CD4-positive, CD25-positive, alpha-beta regulatory T cell (primary cell): ENCODE measurements at places on chromosomes 12 and 14. TPM values are rescaled to one million over a fixed set of nuclear protein-coding genes. Genes with fewer than 3 reads are reported as not detected.
A peak's percentile ranks its signal among the peaks of the same experiment; 100 is the strongest.

Gene WNK1
- total RNA-seq, result 360 TPM

Gene NUAK1
- not detected for total RNA-seq

Gene CIROP
- not detected for total RNA-seq

Gene AMIGO2
- total RNA-seq, result 7.2 TPM

Gene DNAI7
- total RNA-seq, result 0.25 TPM

- no peaks in the 10 kb centered on the region for H3K36me3 ChIP-seq
- H3K4me3 ChIP-seq, result peak overlapping the region; percentile 22
- no peaks in the 10 kb centered on the region for H3K27me3 ChIP-seq
- peak; percentile 75 for DNase-seq
Measured at GRCh38 chr12:91978143-91978542, 167.5 kb downstream of the BTG1 start.

DNA sequence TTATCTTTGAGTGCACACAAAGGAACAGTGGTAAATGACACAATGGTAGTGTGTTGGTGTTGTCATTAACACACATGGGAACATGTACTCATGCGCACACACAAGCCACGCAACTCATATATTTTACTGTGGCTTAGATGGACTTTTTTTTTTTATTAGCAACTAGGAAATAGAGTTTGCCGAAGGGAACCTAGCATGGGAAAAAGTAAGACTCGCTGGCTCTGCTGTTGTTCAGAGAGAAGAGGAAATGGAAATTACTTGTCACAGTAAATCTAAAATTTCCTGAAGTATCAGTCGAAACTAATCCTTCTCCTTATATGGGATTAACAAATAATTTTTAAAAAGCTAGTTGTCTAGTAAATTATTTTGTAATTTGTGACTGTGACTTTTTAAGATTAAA, 33.7 kb upstream of the IL22 start:
- DNase-seq, result no peak
- peaks cover 18% of the 10 kb centered on the region for H3K4me1 ChIP-seq

GRCh38 chr12:56150563-56150962, 1.8 kb upstream of the MYL6B start:
- no peak for DNase-seq
- H3K4me1 ChIP-seq, result peaks cover 25% of the 10 kb centered on the region
- no peak overlapping the region for H3K4me3 ChIP-seq
- H3K36me3 ChIP-seq, result no peaks in the 10 kb centered on the region

- no peaks in the 10 kb centered on the region for H3K4me1 ChIP-seq
- no peak overlapping the region for H3K4me3 ChIP-seq
- peak; percentile 22 for DNase-seq
- no peak overlapping the region for H3K27ac ChIP-seq
Measured at GRCh38 chr14:49306152-49306751, 279.9 kb downstream of the RPS29 start.

DNA sequence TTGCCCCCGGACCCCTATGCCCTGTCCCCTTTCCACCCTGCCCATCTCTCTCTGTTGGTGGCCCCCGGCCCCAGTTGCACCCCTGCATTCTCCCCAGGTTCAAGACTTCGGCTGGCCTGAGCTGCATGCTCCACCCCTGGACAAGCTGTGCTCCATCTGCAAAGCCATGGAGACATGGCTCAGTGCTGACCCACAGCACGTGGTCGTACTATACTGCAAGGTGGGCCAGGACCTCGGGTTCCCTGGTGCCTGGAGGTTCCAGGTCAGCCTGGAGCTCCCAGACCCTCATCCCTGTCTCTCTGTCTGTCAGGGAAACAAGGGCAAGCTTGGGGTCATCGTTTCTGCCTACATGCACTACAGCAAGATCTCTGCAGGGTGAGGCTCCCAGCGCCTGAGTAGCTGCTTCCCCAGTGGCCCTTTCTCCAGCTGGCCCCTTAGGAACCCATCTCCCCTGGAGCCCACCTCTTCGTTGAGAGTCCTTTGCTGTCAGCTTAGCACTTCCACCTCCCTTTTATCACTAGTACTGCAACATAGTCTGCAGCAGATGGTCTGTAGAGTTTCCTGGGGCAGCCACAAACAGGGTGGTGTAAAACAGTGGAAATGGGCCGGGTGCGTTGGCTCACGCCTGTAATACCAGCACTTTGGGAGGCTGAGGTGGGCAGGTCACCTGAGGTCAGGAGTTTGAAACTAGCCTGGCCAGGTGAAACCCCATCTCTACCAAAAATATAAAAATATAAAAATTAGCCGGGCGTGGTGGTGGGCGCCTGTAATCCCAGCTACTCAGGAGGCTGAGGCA, 5.8 kb downstream of the TNS2 start:
- no peak for DNase-seq
- H3K4me1 ChIP-seq, result peaks cover 17% of the 10 kb centered on the region
- no peak overlapping the region for H3K27ac ChIP-seq
- H3K36me3 ChIP-seq, result no peaks in the 10 kb centered on the region
- H3K27me3 ChIP-seq, result no peaks in the 10 kb centered on the region

- H3K4me1 ChIP-seq, result no peaks in the 10 kb centered on the region
- DNase-seq, result no peak
- no peaks in the 10 kb centered on the region for H3K36me3 ChIP-seq
Measured at GRCh38 chr14:53786045-53786444, 170.6 kb downstream of the BMP4 start.

DNA sequence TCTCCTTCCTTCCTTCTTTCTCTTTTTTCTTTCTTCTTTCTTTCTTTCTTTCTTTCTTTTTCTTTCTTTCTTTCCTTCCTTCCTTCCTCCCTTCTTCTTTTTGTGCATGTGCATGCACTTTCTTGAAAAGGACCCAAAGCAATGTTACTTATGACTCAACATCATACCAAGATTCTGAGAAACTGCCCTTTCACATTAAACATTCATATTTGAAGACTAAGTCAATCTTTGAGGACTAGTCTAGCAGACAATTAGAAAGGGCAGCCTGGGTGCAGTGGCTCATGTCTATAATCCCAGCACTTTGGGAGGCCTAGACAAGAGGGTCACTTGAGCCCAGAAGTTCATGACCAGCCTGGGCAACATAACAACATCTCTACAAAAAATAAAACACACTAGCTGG, 212.8 kb upstream of the KITLG start:
- H3K4me1 ChIP-seq, result no peaks in the 10 kb centered on the region
- H3K4me3 ChIP-seq, result no peak overlapping the region
- DNase-seq, result no peak
- H3K36me3 ChIP-seq, result no peaks in the 10 kb centered on the region
- H3K27me3 ChIP-seq, result no peaks in the 10 kb centered on the region

DNA sequence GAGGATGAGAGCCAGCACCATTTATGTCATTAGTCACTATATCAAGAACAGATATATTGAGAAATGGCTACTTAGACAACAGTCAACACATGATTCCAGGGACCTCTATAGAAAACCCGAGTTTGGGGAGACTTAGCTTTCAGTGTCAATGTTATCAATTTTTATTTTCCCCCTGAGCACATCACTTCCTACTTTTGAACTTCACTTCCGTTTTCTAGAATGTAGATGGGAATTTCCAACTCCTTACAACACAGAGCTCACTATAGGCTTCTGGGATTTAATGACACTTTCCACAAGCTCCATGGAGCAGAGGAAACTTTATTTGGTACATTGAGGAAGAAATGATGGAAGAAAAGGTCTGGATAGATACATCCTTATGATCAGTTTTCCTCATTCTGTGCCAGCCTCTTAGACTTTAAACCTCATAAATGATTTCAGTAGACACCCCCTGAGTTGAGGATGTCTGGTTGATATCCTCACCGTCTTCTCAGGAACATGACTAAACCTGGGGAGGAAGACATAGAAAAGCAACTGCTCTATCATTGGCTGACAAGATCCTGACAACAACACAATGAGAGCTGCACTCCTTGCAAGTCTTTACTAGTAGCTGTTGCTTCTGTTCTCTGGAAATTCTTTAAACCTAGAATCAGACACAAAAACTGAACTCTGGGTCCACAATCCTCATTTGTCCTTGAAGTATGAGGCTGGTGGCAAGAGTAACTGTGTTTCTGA, 449.4 kb upstream of the OR4E1 start:
- DNase-seq, result no peak
- peak overlapping the region; percentile 60 for H3K27ac ChIP-seq
- H3K4me1 ChIP-seq, result no peaks in the 10 kb centered on the region
- H3K4me3 ChIP-seq, result peak overlapping the region; percentile 75

GRCh38 chr12:132747395-132747794, 14.2 kb downstream of the ANKLE2 start:
- no peak overlapping the region for H3K4me3 ChIP-seq
- H3K4me1 ChIP-seq, result no peaks in the 10 kb centered on the region
- no peaks in the 10 kb centered on the region for H3K27me3 ChIP-seq

DNA sequence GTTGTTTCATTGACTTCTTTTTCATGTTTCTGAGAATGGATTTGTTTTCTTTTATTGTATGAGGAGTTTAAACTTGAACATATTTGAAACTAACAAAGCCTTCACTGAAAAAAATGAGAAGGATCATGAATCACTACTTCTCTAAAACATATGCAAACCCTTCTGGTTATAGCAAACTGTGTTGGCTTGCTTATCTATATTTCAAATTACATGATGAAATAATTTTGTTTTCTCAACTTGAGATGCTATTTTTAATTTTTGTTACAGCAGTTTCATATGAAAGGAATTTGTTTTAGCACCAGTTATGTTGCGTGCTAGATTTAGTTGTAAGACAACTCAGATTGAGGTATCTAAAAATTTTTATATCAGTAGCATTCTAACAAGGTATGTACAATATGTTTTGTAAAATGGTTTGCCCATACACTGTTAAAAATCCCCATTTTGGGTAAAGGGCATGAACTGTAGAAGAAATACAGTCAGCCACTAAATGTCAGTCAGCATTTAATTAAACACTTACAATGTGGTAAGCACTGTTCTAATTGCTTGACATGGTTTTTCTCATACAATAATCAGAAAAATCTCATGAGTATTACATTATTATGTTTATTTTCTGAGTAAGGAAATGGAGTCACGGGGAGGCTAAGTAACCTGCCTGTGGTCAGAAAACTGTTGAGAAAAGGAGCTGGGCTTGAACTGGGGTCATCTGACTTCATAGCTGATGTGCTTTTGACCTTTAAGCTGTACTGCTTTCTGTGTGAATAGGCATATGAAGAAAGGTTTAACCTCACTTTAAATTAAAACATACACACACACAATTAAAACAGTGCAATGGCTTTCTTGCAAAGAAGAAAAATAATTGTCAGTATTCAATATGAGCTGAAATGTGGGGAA, 105.7 kb downstream of the PLEKHA5 start:
- no peaks in the 10 kb centered on the region for H3K4me1 ChIP-seq
- no peak overlapping the region for H3K27ac ChIP-seq
- H3K36me3 ChIP-seq, result no peaks in the 10 kb centered on the region
- DNase-seq, result no peak
- H3K27me3 ChIP-seq, result peaks cover 2% of the 10 kb centered on the region

DNA sequence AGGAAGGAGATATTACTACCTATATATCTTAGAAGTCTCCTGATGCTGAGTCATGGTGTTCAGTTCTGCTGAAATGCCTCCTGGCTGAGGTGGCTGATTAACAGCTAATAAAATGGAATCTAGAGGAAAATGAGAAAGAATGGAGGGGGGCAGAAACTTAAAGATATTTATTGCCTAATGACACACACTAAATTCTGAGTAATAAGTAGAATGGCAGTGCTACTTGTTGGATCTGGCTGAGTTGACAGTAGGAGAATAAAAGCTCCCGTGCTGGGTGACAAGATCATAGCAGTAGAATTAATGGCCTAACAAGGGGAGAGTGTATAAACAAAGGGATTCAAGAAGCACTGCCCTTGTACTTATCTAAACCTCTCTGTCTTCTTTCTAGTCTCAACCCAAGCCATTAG, 137.5 kb downstream of the CNTN1 start:
- H3K27ac ChIP-seq, result no peak overlapping the region
- DNase-seq, result no peak
- no peaks in the 10 kb centered on the region for H3K27me3 ChIP-seq
- no peaks in the 10 kb centered on the region for H3K36me3 ChIP-seq
- H3K4me1 ChIP-seq, result no peaks in the 10 kb centered on the region

DNA sequence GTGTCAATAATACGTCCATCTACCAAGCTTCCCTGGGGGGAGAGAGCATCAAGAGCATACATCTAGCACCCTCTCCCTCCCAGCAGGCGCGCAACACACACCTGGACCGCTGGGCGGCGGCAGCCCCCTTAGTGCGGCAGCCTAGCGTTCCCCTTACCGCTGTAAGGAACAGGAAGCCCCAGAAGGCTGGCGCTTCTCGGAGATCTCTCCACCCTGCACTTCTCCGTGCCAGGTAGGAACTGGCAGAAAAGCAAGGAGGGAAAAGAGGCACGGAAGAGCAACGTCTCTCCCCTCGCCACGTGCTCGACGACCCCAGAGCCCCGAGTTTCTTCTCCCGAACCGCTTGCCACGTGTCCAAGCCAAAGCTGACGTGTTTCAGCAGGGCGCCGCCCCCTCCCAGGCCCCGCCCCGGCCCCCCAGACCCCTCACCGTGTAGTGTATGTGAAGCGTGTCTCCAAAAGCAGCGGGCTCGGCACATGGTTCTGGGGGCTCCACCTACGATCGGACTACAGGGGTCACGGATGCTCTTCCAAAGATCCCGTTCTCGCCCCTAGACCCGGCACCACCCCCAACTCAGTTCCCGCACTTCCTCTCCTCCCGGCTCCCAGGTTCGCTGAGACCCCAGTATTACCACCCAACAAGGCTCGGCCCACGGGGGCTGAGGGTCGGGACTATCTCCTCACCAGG, 532 bp downstream of the FKBP11 start:
- H3K36me3 ChIP-seq, result peaks cover 20% of the 10 kb centered on the region
- peak; percentile 77 for DNase-seq
- H3K4me1 ChIP-seq, result peaks cover 25% of the 10 kb centered on the region

GRCh38 chr14:103847451-103848174, at the start of gene PPP1R13B:
Gene PPP1R13B, minus strand, starts transcription at chr14:103847575. Its CDS starts 268 bp downstream, at chr14:103847307.
- no peak within 1 kb of the TSS for H3K27ac ChIP-seq
- no peaks in the 10 kb centered on the region for H3K27me3 ChIP-seq
- peak; percentile 91 for DNase-seq
- H3K36me3 ChIP-seq, result no peaks in the 10 kb centered on the region
- H3K4me1 ChIP-seq, result peaks cover 16% of the 10 kb centered on the region

GRCh38 chr12:6957151-6957701, 6.1 kb downstream of the PTPN6 start:
- no peak for DNase-seq
- H3K4me3 ChIP-seq, result no peak overlapping the region
- H3K27ac ChIP-seq, result peak overlapping the region; percentile 98

- no peak overlapping the region for H3K27ac ChIP-seq
- DNase-seq, result no peak
- no peaks in the 10 kb centered on the region for H3K36me3 ChIP-seq
- no peak overlapping the region for H3K4me3 ChIP-seq
- no peaks in the 10 kb centered on the region for H3K4me1 ChIP-seq
- no peaks in the 10 kb centered on the region for H3K27me3 ChIP-seq
Measured at GRCh38 chr14:101369194-101369915, 191.9 kb upstream of the DIO3 start.

- DNase-seq, result no peak
- H3K4me3 ChIP-seq, result no peak overlapping the region
- no peaks in the 10 kb centered on the region for H3K4me1 ChIP-seq
- no peaks in the 10 kb centered on the region for H3K27me3 ChIP-seq
- H3K36me3 ChIP-seq, result no peaks in the 10 kb centered on the region
- H3K27ac ChIP-seq, result no peak overlapping the region
Measured at GRCh38 chr14:51328772-51329353, 88.8 kb downstream of the TMX1 start.
